ENCODE measurements at places on chromosomes 13 and 19. TPM values are rescaled to one million over a fixed set of nuclear protein-coding genes. Genes with fewer than 3 reads are reported as not detected.

DNA sequence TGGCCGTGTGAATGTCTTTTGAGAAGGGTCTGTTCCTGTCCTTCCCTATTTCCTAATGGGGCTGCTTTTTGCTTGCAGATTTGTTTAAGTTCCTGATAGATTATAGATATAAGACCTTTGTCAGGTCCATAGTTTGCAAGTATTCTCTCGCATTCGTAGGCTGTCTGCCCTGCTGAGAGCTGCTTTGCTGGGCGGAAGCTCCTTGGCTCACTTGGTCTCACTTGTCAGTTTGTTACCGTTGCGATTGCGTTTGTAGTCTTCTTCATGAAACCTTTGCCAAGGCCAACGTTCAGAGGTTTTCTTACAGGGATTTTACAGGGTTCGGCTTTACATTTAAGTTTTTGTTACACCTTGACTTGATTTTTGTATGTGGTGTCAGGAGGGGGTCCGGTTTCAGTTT is 44.0 kb upstream of the TFDP1 start:
- DNase-seq, result no peak

Gene ZNF71
- total RNA-seq, result 16.9 TPM

Gene GPATCH1
- 13.4 TPM for total RNA-seq

Gene KCNC3
- 23.6 TPM for total RNA-seq

- no peak for DNase-seq
Measured at GRCh38 chr13:42976066-42976465, 16.0 kb downstream of the EPSTI1 start.

Gene ATXN8OS
- total RNA-seq, result not detected
